ENCODE measurements at places on chromosomes 12 and 14.

DNA sequence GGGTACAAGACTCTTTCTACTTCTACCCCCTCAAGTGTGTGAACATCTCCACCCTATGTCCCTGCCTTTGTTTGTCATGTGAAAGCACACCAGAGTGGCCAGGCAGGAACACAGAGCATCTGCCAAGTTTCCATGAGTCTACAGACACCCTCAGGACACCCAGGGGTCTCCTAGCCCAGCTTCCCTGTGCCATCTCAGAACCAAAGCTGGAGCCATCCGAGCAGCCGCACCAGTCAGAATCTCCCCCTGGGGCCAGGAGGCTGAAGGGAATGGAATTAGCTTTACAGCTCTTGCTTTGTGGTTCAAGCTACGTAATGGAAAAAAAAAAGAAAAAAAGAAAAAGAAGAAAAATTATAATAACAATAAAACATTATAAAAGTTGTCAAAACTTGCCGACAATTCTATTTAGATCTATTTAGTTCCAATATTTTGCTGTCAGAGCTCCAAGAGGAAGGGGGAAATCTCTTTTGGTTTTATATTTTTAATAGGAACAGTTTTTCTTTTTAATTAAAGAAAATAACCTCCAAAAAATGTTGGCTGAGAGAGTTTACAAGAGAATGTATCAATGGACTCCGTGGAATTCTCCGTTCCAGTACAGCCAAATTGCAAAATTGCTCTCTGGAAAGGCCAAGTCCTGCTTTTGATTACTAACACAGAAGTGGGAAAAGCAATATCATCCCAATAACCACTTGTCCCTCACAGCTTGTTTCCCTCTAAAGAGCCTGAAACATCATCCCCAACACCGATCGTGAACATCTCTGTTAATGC lies 37.1 kb downstream of the TBX5 start:
- no peak for DNase-seq

GRCh38 chr12:15393037-15393436 lies 70.7 kb downstream of the PTPRO start:
- no peak for DNase-seq

DNA sequence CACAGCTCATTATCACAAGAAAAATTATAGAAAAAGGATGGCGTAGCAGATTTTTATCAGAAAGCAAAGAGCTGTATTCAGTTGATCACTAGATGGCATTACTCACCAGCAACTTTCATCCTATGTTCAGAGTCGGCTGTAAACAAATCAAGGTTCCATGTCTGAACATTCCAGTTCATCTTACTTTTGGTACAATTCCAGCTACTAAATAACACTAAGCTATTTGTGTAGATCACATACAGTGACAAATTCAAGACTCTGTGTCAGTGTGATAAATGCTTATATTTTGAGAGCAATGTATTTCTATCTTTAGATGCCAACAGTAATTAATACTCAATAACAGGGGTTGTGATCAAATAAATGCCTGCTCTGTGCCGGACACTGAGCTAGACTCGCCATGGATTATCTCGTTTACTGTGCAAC lies 30.1 kb downstream of the NRDE2 start:
- peak; percentile 12 for DNase-seq

DNA sequence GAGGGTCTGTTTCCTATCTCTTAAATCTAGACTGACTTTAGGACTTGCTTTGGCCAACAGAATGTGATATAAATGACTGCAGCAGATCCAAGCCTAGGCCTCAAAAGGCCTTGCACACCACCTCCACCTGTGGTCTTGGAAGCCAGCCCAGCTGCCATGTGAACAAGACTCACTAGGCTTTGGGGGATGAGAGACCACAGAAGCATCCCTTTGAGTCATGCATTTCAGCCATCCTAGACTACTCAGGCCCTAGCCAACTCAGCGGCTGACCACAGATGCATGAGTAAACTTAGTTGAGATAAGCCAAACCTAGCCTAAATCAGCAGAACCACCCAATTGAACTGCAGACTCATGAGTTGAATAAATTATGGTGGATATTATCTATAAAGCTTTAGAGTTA lies 87.7 kb downstream of the KCNH5 start:
- no peak for DNase-seq

DNA sequence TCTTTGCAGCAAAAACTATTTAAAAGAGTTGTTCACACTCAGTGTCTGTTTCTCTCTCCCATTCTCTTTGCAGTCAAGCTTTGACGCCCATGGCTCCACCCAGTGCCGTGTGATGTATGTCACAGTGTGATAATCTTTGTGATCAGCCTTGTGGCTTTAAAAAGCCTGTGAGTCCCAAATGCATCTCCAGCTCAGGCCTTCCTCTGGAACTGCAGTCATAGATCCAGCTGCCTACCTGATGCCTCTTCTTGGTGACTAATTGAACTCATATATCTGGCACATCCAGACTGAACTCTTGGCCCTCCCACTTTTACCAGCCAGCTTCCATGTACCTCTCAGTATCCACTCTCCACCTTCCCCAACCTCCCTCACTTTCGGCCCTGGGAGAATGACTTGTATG lies 182.8 kb upstream of the ARHGAP5 start:
- peak; percentile 5 for DNase-seq

- DNase-seq: peak; percentile 76
Observed at GRCh38 chr14:102510616-102511520, 1.3 kb upstream of the ANKRD9 start.

DNA sequence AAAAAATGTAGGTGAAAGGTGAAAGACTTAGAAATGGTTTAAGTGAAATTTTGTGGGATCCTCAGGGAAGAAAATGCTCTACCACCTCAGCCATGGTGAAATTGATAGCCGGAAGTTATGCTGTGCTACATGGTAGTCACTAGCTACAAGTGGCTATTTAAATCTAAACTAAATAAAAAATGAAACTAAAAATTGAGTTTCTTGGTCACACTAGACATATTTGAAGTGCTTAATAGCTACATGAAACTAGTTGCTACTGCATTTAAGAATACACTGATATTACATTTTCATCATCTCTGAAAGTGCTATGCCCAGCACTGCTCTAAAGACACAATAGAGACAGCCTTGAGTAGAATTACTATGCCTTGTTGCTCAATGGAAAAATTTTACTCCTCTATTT lies 10.3 kb upstream of the SLCO1B3 start:
- no peak for DNase-seq

DNA sequence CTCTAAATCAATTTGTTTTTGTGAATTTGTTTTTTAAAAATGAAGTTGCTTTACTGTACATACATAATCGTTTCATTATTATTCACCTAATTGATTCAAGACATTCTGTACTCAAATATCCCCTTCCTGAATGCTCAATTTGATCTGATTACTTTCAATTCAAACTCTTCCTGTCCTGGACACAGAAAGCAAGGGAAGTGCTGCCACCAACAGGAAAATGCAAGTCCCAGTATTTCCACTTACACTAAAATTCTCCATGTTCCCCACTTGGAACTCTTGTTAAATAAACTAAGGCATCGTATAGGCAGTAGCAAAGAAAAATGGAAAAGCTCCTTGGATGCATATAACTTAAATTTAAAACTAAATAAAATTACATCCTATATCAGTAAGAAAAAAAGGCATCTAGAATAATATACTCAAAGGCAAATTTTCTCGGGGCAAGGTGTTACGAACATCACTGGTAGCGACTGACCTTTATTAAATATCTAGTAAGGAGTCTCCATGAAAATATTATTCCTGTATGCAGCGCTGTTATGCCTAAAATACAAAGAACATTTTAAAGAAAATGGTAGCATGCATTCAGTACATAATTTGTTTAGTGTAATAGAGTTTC lies 72.0 kb upstream of the DBX2 start:
- DNase-seq: peak; percentile 62

GRCh38 chr12:81417056-81417455 lies 339.2 kb downstream of the ACSS3 start:
- no peak for DNase-seq

GRCh38 chr14:90651271-90651804 lies 164.9 kb downstream of the TTC7B start:
- DNase-seq: no peak

DNA sequence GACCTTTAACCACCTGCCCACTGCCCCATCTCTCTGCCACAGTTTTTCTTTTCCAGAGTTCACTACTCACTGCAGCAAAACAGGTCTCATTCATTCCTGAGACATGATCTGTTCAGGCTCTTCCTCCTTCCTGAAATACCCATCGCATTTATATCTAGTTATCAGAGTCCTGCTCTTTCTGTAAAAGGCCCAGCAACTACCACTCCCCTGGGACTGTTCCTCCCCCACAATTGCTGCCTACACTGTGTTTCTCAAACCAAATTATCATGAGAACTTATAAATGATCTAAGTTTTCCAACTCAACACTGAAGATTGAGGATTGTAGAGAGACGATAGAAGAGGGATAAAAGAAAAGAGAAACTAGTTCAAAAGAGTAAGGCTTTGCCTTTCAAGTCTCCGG lies 40.8 kb upstream of the EPS8 start:
- DNase-seq: no peak

- DNase-seq: no peak
Observed at GRCh38 chr12:128817111-128818015, 6.4 kb downstream of the SLC15A4 start.

DNA sequence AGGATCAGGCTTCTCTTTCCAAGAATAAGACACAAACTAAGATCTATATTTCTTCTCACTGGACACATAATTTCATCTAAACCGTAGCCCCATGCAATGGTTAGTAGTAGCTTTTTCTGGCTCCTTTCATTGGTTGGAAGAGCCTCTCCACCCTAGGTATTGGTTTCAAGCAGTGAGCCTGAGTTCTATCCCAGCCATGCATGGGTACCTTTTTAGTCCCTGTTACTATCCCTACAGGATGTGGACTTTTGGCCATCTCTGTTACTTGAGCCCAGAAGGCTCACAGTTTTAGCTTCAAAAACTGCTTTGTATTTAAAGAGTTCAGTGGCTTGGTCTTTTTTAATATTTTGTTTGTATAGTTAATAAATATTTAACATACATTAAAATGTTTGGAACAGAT lies 16.1 kb downstream of the PPM1A start:
- DNase-seq: no peak

- DNase-seq: no peak
Observed at GRCh38 chr12:49552014-49552413, 13.2 kb downstream of the KCNH3 start.

GRCh38 chr14:65503771-65504170 lies 91.2 kb downstream of the FUT8 start:
- no peak for DNase-seq

DNA sequence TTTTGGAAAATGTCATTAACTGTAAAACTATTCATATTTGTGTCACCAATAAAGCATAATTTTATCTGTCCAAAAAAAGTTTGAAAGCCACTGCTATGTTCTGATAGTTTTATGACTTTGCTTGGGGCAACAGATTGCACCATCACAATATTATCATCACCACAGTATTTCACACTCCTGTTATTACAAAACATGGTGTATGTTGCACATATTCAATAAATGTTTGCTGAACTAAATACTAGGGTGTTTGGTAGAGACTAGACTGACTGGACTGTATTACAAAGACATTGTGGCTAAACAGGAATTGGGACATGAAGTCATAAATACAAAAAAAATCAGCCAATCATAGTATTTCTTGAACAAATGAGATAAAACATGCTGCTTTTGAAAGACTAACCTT lies 55.1 kb downstream of the PAWR start:
- no peak for DNase-seq

Data from SK-N-DZ (cell line).